NCI-H345 (cell line): ENCODE measurements at places on chromosomes 11 and 22.

DNA sequence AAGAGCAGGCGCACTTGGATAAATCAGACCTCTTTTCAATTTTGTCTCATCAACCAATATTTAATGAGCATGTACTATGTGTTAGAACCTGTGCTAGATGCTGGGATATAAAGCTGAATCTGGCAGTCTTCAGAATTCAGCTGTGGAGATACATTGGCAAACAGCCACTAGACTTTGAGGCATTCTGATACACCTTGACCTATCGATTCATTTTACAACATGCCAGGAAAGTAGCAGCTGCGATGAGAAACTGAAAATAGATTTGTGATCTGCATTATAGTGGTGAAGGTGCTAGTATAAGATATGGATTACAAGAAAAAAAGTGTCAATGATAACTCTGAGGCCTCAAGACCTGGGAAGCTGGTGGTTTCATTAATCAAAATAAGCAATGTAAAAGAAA, 1338.1 kb upstream of the TENM4 start:
- no peak for DNase-seq

DNA sequence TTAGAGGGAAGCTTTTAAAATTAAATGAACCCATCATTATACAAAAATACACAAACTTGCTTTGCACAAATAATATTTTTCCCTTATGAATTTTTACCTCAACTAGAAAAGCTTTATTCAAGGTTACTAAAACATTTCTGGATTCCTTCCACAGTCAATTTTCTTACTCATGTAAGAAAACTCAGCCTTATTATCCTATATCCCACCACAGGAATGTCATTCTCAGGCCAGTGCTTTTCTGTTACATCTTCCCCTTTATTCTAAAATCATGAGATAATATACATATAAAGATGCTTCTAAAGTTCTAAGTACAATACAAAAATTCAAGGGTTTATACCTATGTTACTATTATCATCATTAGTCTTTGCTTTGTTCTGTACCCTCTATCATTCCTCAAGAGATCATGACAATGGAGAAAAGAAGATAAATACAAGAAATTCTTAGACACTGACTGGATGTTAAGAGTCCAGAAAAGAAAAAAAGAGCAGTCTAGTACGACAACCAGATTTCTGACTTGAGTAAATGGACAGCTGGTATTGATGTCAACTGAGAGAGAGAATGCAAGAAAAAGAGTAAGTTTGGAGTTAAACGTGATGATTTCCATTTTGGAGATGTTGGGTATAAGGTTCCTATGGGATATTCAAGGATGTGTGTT, 60.3 kb downstream of the MTMR2 start:
- no peak for DNase-seq

DNA sequence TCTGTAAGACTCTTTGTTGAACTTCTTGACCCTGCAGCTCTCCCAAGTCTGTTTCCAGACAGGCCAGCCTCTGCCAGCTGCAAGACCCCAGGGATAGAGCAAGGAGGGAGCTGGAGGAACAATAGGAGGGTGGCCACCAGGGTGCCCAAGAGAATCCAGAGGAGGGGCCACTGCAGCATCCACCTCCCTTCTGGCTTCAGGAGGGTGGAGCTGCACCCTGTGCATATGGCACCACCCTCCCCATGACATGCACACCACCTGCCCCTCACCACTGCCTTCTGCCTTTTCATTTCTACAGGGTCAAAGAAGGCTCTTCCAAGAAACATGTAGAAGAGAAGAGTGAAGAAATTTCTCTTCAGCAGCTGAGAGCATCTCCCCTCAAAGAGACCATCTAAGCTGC, 20.1 kb upstream of the POLA2 start:
- DNase-seq = no peak

- DNase-seq = no peak
Measured at GRCh38 chr11:62705413-62705812, 1.8 kb downstream of the BSCL2 start.

- peak; percentile 45 for DNase-seq
Measured at GRCh38 chr11:13135385-13136271, 126.5 kb downstream of the RASSF10 start.

DNA sequence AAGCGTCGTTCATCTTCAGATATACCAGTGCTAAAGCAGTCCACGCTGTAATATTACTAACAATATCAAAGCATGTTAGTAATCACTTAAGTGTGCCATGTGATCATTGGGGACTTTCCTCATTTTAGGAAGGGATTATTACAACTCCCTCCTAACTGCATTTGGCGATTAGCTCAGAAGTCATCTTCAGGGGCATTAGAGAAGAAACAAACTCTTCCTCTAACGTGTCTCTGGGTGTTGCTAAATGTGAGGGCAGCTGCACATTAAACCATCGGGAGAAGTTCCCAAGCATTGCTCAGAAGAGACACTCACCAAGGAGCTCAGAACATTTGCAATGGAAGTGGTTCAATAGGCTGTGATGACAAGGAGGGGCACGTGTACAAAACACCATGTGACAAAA, 17.2 kb downstream of the TESMIN start:
- DNase-seq = no peak

GRCh38 chr11:133930767-133931448, 25.9 kb downstream of the IGSF9B start:
- DNase-seq = no peak
